Stimulated activated CD8-positive, alpha-beta memory T cell treated with anti-CD3 and anti-CD28 coated beads, Interleukin-4, amount 100 ng/mL, for 1 hour (primary cell): ENCODE measurements at places on chromosomes 4 and X.

DNA sequence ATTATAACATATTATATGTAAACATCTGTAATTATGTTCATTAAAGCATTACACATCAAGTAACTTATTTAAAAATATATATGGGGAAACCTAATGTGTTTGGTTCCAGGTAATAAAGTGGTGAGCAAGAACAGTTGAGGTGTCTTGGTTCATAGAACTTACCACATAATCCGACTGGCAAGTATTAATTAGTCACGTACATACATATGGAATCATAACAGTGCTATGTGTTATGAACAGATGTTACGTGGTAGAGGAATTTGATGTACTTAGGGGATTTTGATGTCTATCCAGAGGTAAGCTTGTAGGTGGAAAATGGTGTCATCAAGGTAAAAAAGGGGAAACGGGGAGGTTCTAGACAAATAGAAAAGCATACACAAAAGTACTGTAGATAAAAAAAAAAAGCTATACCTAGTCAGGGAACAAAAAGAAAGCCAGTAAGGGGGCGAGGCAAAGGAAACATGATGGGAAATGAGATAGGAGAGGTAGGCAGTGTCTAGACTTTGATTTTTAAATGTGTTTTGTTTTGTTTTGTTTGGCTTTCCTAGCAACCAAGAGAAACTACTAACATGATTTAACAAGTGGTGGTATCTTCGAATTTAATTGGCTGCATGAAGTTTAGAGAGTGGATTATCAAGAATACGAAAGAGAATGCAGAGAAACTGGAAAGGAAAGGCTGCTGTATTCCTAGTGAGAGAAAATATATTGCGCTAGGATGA is 12.6 kb downstream of the DMD start:
- no peak for DNase-seq

- DNase-seq, result no peak
Measured at GRCh38 chr4:77197831-77198230, 40.8 kb downstream of the CCNG2 start.

DNA sequence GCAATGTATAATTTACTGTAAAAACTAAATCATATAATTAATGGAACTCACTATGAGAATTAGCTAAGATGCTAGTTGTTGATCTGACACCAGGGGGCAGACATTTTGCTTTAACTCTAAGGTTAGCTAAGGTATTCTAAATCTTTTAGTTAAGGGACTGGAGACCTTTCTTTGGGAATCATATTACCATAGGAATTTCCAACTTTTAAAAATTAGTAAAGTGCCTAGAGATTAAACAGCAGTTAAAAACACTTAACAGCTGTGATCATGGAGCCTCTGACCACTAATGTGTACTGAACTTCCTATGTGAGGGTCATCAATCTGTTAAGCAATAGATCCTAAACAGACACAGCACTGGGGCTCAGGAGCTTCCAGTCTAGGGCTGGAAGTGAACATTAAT is 226.6 kb downstream of the NSUN7 start:
- no peak for DNase-seq

DNA sequence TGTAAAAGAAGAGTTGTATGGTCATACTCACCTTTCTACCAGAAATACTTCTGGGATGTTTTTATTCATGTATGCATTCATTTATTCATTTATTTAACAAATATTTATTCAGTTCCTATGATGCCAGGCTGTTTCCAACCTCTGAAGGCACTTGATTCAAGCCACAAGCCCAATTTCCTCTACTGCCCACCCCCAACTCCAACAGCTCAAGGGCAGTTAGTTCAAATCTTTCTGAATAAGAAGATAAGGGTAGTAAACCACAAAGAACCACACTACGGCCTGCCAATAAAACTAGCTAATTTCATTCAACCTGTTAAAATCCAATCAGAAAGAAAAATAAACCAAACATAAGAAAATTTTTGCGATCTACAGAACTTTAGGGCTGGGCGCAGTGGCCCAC is 31.2 kb downstream of the LRBA start:
- no peak for DNase-seq

- DNase-seq, result no peak
Measured at GRCh38 chr4:38086151-38086848, 126.1 kb downstream of the PTTG2 start.
